Stimulated activated CD4-positive, alpha-beta T cell treated with anti-CD3 and anti-CD28 coated beads, Interleukin-1b, Interleukin-23, amount 100 ng/mL, for 24 hours (primary cell): ENCODE measurements at places on chromosomes 3 and 15.

DNA sequence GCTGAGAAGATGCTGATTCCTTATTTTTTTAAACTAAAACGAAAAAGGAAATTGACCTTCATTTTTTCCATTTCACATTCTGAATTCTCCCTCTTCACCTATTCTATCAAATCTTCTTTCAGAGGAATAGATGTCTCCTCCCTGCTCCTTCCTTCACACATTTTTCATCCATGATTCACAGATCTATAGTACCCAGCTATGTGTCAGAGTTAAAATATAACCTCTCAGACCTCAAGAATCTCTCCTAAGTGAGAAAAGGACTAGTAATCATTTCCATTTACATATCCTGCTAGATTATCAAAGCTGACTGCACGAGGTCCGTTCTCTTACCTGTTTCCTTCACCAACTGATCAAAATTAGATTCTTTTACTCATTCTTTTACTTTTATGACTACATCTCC is 1297.6 kb upstream of the ALCAM start:
- DNase-seq: no peak

GRCh38 chr15:51533672-51534398 is 88.7 kb downstream of the DMXL2 start:
- DNase-seq: no peak

- DNase-seq: no peak
These were observed 476.3 kb downstream of the EPHB1 start for GRCh38 chr3:135271177-135272025.

DNA sequence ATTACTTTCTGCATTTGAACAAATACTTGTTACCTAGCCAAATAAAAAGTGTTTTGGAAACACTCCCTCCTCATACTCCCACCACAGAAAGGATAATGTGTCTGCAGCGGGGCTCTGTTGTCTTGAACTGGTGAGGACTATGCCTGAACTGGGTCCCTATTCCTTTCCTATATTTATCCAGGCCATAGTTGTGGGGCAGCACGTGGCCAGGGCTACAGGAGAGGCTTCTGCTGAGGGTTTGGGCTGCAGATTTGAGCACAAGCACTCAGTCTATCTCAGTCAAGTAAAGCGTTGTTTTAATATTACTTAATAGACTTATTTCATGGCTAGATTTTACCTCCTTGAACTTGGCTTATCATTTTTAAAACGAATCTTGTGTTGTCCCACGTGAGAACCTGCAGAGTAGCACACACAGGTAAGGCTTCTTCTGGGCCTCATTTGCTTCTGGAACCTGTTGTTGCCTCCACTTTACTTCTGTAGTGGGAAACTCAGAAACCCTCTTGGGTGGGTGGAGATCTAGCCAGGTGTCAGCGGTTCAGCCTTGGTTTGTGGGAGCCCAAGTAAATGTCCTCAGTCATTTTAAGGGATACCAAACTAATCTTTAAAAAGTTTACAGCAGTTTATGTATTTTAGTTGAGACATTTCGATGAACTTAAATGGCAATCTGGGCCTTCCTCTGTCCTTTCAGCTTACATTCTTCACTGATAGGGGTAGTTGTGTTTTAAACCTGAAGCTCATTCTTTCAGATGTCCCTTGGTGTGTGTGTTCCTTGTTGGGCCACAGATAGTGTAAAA is 51.1 kb downstream of the TRIM71 start:
- DNase-seq: no peak

DNA sequence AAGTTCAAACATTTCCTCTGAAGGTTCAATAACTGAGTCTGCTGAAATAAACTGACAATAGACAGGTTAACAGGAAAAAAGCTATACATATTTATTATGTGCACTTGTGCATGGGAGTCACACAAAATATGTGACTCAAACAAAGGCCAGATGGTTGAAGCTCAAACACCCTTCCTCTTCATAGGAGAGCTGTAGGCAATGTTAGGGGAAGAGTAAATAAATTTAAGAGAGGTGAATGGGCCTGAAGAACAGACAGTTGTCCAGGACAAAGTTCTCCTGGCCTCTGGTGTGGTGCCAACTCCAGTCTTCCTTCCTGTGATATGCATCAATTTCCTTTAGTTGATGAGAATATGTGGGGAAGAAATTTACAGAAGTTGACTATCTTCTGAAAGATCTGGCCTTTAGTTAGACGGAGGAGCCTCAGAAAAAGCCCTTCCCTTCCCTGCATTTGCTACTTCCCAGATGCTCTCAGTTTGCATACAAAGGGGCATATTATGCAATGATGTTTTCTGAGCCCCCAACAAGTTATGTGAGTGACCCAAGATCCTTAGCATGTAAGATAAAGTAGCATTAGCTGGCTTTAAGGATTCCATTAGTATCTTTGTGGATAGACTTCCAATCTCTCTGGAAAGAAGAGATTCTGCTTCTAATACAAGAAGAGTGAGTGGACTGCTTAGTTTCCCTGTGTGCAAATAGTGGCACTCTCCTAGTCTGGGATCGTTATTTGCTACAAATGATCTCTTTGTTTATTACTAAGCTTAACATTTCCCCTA is 96.4 kb upstream of the IGSF10 start:
- DNase-seq: no peak

GRCh38 chr15:36501063-36501678 is 78.3 kb upstream of the CDIN1 start:
- no peak for DNase-seq

DNA sequence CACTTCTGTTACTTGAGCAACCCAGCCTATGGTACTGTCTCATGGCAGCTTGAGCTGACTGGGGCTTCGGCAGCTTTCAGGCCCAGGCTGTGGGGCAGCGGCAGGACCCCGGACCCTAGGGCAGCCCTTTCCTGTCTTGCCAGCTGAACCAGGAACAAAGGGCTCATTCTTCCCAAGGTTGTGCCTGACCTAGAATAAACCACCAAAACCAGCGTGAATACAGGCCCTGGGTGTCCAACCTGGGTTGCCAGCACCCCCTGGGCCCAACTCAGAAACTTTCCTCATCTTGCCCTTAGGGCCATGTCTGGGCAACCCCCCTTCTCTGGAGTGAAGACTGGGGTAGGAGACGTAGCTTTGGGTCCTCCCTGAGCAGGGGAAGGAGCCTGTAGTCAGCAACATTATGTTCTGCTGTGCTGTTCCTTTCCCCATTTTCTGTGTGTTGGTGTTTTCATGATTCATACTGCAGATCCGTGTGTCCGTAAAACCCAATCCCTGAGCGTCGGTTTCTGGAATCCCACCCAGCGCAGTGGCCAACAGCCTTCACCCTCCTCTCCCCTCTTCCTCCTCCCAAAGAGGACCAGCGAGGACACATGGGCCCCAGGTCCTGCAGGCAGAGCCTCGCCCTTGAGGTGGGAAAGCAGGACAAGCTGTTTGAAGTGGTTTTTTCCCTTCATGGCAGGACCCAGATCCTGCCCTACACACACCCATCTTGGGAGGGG is 33.5 kb downstream of the TKT start:
- no peak for DNase-seq

DNA sequence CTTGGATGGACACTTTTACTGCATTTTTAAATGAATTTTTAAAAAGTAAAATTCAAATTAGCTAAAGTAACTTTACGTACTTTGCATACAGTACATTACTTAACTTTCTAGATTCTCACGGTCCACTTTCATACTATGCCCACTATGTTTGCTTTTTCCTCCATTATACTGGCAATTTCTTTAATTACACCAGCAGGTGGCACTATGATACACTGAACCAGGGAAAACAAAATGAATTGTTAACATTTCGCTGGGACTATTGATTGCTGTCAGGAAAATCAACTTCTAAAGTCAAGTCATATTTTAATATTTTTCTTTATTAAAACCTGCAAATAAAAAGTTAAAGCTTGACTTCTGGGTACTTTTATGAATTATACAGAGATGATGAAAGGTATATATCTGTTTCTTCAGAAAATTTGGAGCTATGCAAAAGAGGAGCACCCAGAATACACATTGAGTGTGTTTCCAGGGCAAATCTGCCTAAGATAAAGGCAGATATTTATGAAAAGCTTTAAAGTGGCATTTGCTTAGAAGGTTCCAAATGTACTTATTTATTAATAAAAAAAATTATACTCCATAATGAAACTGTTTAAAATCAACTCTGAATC is 21.8 kb upstream of the POU1F1 start:
- DNase-seq: no peak

DNA sequence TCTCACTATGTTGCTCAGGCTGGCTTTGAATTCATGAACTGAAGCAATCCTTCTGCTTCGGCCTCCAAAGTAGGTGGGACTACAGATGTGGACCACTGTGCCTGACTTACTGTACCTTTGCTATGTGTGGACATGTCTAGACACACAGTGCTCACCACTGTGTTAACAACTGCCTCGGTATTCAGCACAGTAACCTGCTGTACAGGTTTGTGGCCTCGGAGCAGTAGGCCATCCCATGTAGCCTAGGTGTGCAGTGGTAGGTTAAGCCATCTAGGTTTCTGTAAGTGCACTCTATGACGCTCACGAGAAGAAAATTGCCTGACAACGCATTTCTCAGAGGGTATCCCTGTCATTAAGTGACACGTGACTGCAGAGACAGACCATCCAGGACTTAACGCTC is 70.3 kb downstream of the TAMM41 start:
- DNase-seq: no peak
